Hematopoietic multipotent progenitor cell treated with erythropoietin and hydrocortisone succinate and interleukin-3 and kit ligand, for 8 days (in vitro differentiated cells): ENCODE measurements at places on chromosomes 4 and X.
A peak's percentile ranks its signal among the peaks of the same experiment; 100 is the strongest.

GRCh38 chrX:9160698-9161329, 126.9 kb upstream of the FAM9B start:
- no peak for DNase-seq

DNA sequence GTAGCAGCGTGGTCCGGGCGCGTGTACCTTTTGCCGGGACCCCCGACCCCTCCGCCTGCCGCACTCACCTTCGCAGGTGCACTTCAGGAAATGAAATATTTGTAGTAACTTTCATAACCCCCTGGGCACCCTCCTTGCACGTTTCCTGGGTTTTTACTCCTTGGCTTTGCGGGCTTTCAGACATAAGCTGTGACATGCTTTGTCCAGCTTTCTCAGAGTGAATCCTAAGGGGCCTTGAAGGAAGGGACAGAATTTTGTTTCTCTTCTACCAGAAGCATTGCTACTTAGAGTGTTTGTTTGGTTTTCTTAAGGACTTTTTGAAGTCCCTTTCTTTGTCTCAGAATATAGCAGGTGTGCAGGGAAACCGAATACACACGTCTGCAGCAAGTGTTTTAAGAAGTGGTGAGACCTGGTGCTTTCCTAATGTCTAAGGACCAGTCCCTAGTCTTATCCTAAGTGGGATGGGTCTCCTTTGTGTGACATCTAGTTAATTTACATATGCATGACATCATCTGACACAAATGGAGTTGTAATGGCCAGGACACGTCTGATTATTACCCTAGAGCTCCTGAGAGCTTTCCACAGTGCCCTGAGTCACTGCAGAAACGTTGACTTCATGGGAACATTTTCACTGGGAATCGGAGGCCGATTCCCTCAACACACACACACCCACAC, 1.3 kb downstream of the FAM149A start:
- no peak for DNase-seq

GRCh38 chr4:1579001-1579900, 104.9 kb downstream of the FAM53A start:
- peak; percentile 89 for DNase-seq

DNA sequence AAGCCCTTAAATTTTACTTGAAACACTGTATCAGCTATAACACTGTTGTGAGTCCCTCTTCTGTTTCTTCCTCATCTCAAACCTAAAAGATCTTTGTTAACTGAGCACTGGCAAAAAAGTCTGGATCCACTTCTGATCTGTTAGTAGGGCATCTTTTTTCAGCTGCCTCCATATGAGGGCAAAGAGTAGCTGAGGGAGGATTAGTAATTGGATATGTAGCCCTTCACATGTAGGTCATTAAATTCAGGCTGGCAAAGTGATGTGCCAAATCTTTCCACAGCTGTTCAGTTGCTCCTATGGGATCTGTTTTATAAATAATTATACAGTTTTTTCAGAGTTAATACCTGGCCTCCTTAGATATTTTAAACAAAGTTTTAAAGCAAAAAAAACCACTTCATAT, 1.1 kb upstream of the TRMT10A start:
- no peak for DNase-seq

- no peak for DNase-seq
Measured at GRCh38 chr4:113979148-113979904, at the start of gene ARSJ. TSS of gene ARSJ (minus strand) at chr4:113979647. CDS start at chr4:113978834, 813 bp downstream.

GRCh38 chrX:70089604-70090297, 27.5 kb downstream of the OTUD6A start:
- no peak for DNase-seq

- DNase-seq, result no peak
Measured at GRCh38 chrX:39903937-39904336, 193.8 kb downstream of the BCOR start.

- DNase-seq, result no peak
Measured at GRCh38 chrX:68997511-68997910, 167.7 kb downstream of the PJA1 start.

DNA sequence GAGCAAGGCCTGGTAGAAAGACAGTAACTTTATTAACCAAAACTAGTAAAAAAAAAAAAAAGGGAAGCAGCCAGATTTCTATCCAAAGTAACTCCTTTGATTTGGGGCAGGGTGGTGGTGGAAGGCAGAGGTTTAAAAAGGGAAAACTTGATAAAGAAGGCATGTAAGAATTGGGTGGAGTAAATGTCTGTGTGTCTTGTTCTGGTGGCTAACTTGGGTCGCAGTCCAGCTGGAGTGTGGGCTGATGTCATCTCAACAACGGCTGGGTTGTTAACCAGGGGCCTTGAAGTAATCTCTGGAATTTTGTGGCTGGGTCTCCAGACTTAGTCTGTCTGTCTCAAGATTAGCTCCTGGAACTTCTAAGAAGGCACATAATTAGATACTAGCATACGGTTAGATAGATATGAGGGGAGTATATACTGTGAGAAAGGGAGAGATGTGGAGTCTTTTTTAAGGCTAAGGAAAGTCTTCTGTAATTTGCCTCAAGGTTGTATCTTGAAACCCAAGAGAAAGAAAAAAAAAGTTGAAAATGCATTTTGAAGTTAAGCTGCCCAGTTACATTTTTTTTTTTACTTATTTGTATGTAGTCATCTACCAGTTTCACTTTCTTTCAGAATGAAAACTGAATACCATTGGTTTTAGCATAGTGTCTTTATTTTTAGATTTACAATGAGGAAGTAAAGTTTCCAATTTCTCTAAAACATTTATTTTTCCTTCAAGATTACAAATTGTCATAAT, 48.3 kb downstream of the MTHFD2L start:
- DNase-seq, result peak; percentile 70

DNA sequence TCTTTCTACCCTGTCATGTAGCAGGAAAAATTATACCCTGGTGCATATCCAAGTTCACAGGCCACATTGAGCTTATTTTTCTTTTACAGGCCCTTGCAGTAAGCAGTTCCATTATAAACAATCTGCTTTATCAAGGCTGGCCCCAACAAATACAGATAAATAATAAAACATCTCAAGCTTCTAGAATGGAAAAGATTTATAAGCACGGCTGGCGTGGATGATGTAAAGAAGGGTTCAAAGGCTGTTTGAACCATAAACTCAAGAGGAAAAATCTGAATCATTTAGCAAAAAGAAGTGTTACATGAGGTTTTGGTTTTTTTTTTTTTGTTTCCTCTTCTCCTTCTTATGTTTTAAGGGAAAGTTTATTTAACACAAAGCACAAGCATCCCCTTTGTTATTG, 109.7 kb downstream of the UNC5C start:
- no peak for DNase-seq

DNA sequence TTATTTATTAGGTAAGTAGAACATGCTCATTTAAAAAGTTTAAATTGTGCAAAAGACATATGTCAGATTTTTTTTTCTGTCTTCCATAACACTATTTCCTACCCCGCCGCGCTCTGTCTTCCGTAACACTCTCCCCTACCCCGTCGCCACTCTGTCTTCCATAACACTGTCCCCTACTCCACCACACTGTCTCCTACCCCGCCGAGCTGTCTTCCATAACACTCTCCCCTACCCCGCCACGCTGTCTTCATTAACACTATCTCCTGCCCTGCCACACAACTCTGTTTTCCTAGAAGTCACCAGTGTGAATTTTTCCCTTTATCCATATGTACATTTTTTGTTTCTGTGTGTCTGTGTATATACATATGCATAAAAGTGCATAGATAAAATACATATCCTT, 4.4 kb downstream of the MSMO1 start:
- DNase-seq, result no peak

GRCh38 chrX:78019586-78020483, 50.4 kb upstream of the PGAM4 start:
- DNase-seq, result peak; percentile 15

- no peak for DNase-seq
Measured at GRCh38 chrX:133045986-133046385, 50.9 kb downstream of the USP26 start.

GRCh38 chr4:140238351-140239056, 84.5 kb upstream of the MAML3 start:
- DNase-seq, result peak; percentile 76

- no peak for DNase-seq
Measured at GRCh38 chr4:145860897-145861296, 77.7 kb downstream of the ZNF827 start.

DNA sequence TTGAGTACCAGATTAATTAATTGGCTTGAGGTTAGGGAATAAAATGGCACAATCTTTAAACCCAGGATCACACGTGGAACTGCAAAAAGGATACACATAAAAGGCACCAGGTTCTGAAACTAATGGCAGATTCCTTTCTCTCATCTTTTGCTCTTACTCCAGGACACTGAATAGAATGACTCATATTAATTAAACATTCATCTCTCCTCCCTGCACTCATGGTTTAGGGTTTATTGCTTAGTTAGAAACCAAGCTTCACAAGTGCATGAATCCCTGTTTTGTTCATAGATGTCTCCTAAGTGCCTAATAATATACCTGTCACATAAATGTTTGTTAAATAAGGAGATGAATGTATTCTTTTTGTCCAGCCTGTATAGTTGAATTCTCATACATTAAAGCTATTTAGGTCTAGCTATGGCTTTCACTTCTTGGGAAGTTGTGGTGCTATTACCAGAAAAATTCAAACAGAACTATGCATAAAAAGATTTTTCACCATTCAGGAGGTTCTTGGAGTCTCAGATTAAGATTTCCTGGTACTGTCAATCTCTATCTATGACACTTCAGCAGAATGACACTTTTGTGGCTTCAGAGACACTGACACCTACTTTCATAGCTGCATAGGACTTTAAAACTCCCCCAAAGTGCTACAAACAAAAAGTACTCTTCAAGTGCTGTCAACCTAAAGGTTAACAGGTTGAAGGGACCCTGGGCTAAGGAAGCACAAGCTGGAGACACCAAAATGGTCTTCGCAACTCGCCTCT, 7.4 kb downstream of the CORIN start:
- no peak for DNase-seq

- DNase-seq, result no peak
Measured at GRCh38 chr4:41432881-41433280, 105.1 kb upstream of the LIMCH1 start.

- no peak for DNase-seq
Measured at GRCh38 chrX:137363559-137363958, 202.4 kb upstream of the ZIC3 start.

GRCh38 chr4:158410272-158410671, 111.4 kb upstream of the RXFP1 start:
- peak; percentile 3 for DNase-seq
